ENCODE measurements at places on chromosomes 6 and 20.
A peak's percentile ranks its signal among the peaks of the same experiment; 100 is the strongest.

DNA sequence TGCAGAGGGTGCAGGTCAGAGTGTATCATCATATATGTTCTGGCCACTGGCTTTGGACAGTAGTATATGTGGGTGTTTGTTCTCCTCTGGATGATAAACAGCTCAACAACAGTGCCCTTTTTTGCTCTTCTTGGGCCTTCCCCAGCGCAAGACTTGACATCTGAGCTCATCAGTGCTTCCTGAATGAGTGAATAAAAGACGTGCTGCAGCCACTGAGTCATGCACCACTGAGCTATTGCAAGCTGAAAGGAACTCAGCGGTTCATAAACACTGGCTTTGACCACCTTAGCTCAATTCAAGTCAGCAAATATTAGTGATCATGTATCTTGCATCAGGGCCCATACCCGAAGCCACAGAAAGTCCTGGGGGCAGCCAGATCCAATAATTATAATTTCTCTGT lies 105.3 kb upstream of the KCNG1 start:
- DNase-seq, result no peak

GRCh38 chr6:81169166-81169565 lies 583.3 kb downstream of the TENT5A start:
- DNase-seq, result no peak

DNA sequence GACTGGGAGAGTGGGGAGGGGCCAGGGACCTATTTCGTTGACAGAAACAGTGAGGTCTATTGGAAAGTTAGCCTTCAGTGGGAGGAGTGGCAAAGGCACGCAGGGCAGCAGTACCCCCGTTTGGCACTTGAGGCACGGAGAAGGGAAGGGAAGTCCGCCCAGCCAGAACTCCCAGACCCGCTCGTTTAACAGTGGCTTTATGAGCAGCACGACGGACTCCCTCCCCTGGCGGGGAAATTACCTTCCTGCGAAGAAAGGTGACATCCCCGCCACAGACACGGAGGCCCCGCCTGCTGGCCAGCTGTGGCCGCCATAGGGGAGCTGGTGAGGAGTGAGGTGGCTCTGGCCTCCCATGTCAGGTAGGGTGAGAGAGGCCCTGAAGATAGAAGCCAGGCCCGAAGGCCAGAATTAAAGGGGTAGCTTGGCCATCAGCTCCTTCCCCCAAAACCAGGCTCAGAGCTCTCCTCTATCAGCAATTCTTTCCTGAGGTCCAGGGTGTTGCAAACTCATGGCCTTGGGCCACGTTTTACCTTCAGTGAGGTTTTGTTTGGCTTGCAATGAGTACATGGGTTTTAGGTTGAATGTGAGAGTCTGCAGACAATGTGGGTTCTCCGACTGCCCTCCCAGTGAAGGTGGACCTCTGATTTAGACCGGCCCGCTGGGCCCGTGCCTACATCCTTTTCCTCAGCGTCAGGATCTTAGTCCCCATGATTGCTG lies 123.7 kb downstream of the MRPL14 start:
- DNase-seq, result no peak

DNA sequence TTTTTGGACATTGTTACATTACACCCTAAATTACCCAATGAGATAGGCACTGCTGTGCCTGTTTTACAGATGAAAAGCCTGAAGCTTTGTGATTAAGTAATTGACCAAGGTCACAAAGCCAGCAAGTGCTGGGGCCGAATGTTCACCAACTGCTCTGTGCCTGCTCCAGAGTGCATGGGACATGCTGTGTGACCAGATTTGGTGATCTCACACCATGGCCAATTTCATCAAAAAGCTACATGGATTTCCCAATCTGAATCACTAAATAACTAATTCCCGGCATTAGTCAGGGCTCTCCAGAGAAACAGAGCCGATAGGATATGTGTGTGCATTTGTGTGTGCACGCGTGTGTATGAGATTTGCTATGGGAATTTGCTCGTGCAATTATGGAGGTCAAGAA lies 228.3 kb upstream of the ECI2 start:
- DNase-seq, result no peak

DNA sequence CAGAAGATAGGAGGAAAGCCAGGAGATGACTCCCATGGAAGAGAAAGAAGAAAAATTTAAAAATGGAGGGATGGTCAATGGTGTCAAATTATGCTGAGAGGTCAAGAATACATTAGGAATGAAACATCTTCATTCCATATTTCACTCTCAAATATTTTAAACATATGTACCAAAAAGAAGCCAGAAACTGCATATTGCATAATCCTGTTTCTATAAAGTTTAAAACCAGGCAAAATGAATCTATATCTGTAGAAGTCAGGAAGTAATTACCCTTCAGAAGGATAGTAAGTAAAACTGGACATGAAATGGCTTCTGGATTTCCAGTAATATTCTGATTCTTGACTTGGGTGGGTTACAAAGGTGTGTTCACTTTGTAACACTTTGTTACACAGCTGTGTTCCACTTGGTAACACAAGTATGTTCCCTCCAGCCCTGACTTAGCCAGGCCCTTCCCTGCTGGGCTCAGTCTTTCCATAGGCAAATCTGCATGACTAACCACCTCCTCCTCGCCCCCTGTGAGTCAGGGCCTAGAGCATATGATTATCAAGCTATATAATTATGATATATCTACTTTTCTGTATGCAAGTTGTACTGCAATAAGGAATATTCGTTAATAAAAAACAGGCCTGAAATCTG lies 20.2 kb upstream of the C6orf141 start:
- DNase-seq, result no peak

DNA sequence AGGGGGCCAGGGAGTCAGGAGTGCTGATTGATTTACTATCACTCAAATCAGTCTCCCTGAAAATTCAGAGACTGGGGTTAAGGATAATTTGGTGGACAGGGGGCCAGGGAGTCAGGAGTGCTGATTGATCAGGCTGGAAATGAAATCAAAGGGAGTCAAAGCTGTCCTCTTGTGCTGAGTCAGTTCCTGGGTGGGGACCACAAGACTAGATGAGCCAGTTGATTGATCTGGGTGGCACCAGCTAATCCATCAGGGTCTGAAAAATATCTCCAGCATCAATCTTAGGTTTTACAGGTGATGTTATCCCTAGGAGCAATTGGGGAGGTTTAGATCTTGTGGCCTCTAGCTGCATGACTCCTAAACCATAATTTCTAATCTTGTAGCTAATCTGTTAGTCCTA lies 6.1 kb upstream of the AFG1L start:
- DNase-seq, result no peak

DNA sequence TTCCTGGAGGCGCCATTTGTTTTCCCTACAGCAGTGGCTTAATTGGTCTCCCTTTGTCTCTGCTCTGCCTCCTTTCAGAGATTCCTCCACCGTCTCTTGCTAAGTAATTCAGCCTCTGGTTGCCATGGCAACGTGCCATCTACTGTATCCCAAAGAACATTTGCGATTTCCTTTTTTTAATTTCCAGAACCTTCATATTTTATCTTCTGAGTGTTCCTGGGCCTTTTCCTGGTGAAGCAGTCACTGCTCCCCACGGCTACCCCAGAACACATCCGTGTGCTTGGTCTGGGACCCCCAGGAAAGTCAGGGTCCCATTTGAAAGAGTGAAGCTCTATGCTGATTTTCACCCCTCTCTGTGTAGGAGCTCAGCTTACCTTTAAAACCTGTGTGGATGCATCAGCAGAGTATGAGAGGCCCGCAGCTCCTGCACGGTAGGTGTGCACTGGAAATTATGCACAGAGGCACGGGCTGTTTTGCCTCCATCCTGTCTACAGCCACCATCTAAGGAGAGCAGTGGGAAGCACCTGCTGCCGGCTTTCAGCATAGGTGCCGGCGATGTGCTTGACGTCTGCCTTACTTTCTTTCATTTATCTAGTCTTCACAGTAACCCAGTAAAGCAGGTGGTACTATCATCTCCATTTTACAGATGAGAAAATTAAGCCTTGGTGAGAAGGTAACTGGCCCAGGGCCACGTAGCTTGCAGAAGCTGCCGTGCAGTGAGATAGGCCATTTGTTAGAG lies 122.8 kb downstream of the SYCP2 start:
- no peak for DNase-seq

- no peak for DNase-seq
These were observed 3.5 kb upstream of the GRM4 start for GRCh38 chr6:34149452-34149810.

GRCh38 chr20:33731693-33732165 lies at the start of gene ZNF341:
TSS of gene ZNF341 (plus strand) at chr20:33731996. CDS start at chr20:33732022, 26 bp downstream.
- DNase-seq, result peak; percentile 90

DNA sequence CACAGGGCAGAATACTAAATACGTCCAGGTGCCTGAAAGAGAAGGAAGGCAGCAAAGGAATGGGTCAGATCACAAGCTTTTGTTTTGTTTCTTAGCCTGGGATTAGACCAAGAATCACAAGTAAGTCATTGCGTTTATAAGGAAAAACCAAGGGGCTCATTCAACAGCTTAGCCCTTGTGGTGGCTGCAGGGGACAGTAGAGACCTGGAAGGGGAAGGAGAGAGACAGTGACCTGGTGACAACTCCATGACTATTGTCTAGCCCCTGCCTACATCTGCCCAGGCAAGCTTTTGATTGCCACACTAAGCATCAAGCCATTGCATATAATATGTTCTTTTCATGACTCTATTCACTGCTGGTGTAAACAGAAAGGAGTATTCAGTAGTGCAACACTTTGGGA lies 30.2 kb upstream of the TBC1D7 start:
- no peak for DNase-seq

GRCh38 chr6:157266274-157267101 lies 56.8 kb downstream of the TMEM242 start:
- no peak for DNase-seq

- no peak for DNase-seq
These were observed 112.2 kb upstream of the SHLD1 start for GRCh38 chr20:5638023-5638422.

GRCh38 chr6:127547904-127548649 lies 28.9 kb upstream of the C6orf58 start:
- DNase-seq, result no peak

- no peak for DNase-seq
These were observed 120.6 kb upstream of the AGPAT4 start for GRCh38 chr6:161394437-161394836.

DNA sequence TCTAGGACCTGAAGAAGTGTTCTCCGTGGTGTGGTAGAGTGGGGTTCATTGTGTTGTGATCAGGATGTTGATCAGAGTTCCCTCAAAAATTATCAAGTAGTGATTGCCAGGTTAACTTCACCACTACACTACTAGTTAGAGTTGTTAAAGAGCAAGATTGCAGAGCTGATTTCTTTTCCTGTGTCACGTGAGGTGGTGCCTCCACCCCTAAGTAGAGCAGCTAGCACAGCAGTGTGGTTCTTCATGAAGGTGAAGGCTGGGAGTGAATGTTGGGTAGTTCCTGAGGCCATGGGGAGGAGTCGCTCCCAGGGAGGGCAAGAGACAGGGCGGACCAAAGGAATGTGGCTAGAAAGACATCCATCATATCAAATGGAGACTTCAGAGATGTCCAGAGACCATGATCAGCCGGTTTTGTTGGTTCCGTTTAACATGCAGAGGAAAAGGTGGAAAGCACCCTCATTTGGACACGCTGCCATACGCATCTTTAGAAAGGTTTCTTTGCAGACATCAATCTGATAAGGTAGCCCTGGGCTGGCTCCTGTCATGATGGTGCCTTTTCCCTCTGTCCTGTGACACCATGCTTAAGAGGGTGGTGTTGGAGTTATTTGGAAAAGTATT lies 79.2 kb upstream of the IYD start:
- no peak for DNase-seq

GRCh38 chr6:7389162-7389450 lies 436 bp downstream of the CAGE1 start:
- DNase-seq, result no peak

GRCh38 chr20:58892141-58892931 lies 39.8 kb downstream of the GNAS start:
- DNase-seq, result peak; percentile 77

DNA sequence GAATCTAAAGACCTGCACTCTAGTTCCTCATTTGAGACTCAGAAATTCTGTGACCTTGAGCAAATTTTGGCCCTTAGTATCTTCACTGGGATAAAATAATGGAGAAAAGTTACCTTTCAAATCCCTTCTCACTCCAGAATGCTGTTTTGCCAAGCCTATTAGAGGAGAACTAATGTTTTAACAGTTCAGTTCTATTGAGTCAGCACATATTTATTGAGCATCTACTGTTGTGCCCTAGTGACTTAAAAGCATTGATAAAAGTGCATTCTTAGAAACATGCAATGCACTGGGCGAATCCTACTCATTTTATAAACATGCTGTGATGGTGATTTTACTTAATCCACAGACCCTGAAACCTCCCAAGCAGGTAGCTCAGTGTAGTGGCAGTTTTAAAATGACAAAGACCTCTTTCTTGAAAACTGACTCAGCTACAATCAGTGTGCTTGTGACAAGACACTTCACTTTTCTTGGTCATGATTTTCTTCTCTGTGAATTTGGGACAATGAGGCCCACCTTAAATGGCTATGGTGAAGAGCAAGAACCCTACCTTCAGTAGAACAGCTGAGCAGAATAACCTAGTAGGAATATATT lies 312.0 kb downstream of the ALDH8A1 start:
- DNase-seq, result no peak

DNA sequence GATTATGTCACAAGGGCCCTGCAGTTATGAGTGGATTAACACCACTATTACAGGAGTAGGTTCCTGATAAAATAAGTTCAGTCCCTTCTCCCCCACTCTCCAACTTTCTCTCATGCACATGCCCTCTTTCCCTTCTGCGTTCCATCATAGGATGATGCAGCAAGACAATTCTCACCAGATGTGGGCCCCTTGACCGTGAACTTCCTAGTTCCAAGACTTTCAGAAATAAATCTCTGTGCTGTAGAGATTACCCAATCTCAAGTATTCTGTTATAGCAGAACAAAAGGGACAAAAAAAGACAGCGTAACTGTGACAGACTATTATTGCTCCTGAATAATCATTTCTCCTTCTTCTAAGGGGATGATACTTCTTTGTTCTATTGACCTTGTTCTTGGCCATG lies 33.8 kb upstream of the TMEM244 start:
- no peak for DNase-seq

GRCh38 chr6:107632381-107633136 lies 142.6 kb downstream of the SOBP start:
- DNase-seq, result no peak

GRCh38 chr6:163123098-163123497 lies 291.4 kb upstream of the QKI start:
- DNase-seq, result no peak

DNA sequence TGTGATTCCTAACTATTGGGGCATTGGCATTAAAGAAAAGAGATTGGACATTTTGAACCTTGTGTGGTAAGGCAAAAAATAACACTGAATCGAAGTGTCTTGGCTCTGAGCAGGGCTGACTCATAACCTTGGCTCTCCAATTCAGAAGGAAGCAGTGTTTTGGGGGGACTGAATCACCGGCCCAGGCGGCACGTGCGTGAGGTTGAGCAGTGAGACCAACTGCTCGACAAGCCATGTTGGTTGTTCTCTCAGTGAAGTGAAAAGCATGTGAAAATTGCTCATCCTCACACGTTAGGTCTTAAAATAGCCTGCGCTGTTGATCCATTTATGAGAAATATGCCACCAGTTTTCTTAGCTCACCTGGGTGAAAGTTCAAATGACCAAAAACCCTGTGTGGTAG lies 137.8 kb upstream of the SPACA1 start:
- no peak for DNase-seq

DNA sequence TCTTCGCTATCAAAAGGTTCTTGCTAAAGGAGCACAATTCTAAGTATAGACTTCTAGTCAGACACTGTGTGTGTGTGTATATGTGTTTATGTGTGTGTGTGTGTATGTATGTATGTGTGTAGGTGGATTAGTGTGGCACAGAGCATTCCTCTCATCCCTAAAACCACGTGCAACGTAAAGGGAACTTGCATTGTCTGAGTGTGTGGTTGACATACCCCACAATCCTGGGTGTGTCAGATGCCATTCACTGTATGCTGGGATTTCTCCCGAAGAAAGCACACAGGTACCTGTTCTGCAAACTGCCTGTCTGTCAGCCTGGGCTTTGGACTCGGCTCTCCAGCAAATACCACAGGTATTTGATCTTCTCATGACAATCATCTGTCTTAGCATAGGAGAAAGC lies 42.3 kb upstream of the TBC1D7 start:
- no peak for DNase-seq
